Ascending aorta (tissue), 2 donors: ENCODE measurements at places on chromosomes 1 and 21. TPM values are rescaled to one million over a fixed set of nuclear protein-coding genes. Genes with fewer than 3 reads are reported as not detected.

The ATAD3C gene
- not detected for total RNA-seq

The VANGL2 gene
- 0.96 TPM for total RNA-seq

The AADACL4 gene
- total RNA-seq = not detected

The MYOG gene
- total RNA-seq = not detected

The UBIAD1 gene
- total RNA-seq = 53.0 TPM

The OLFML3 gene
- total RNA-seq = 26.4 TPM

The USH2A gene
- not detected for total RNA-seq

The SPRR2B gene
- not detected for total RNA-seq

The LRRC3 gene
- total RNA-seq = 2.2 TPM

The B3GALT2 gene
- not detected for total RNA-seq

The PEX19 gene
- total RNA-seq = 36.6 TPM

The INTS3 gene
- 55.9 TPM for total RNA-seq

The SPRR5 gene
- total RNA-seq = not detected

The PROX1 gene
- total RNA-seq = 0.32 TPM

The CFAP141 gene
- total RNA-seq = not detected

The RYR2 gene
- total RNA-seq = 15.2 TPM
